ENCODE measurements at places on chromosomes 5 and 9.

DNA sequence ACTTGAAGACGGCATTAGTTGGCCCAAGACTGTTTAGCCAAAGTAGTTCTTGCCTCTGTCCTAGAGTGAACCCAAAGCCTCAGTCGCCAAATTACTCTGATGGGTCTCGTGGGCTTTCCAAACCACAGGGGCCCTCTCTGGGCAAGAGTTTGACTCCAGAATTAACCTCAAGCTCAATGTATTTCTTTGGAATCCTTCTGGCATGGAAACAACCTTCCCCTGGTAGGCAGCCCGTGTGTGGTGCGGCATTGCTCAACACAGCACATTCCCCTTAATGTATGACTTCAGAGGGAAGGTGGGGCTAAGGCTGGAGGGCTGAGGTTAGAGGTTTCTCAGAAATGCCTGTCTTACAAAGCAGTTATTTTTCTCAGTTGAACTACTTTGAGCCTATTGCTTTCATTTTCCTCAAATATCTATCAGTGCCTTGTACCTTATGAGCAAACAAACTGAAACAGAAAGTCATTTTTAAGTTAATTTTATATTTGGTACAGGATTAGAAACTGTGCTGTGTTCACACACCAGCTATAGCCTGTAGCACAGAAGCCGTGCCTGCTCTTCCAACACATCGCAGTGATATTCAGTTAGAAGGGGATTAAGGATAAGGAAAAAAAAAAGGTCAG, 123.9 kb upstream of the HAPLN1 start:
- no peak for DNase-seq

DNA sequence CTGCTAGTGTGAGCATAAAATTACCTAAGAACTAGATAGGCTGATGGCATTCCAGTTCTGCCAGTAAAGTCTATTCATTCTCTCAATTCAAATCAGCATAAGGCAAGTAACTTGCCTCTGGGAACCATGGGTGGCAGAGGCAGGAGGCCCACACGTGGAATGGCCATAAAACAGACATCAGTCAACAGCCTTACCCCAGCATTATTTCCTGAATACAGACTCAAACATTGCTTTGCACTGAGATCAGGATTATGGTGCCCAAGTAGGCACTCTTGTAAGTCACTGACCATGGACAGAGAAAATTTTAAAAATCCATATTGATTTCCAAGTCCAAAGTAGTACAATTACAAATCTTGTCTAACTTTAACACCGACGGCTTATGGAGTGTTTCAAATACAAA, 157.7 kb downstream of the NR2F1-AS1 start:
- DNase-seq = no peak

DNA sequence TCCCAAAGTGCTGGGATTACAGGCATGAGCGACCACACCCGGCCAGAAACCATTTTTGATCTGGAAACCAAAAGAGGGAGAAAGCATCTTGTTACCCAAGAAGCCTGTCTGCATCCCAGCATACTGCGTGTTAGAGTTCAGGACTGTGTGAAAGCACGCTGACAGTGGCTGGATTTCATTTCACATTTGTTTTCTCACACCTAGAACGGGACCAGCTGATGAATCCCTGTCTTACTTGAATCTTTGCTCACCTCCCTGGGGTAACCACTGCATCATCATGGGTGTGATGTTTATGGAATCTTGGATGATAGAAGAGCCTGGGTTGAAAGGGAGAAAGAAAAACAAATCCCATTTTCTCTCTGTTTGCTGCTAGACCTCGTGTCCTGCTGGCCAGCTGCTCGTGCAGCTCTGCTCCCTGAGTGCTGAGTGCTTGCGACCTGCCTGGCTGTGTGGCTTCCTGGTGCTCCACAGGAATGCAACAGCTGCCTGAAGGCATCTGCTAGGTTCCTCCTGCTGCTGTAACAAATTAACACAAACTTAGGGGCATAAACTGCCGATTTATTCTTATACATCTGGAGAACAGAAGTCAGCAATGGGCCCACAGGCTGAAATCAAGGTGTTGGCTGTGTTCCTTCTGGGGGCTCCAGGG, 378.3 kb upstream of the DAP start:
- no peak for DNase-seq

- no peak for DNase-seq
Observed at GRCh38 chr5:2201011-2201410, 318.3 kb upstream of the IRX4 start.

GRCh38 chr9:130662099-130662969, 2.1 kb upstream of the PRDM12 start:
- no peak for DNase-seq

GRCh38 chr9:99635032-99635431, 186.7 kb upstream of the NR4A3 start:
- no peak for DNase-seq
